ENCODE measurements at places on chromosomes 7 and 10. TPM values are rescaled to one million over a fixed set of nuclear protein-coding genes. Genes with fewer than 3 reads are reported as not detected.

The OR2A1 gene
- 0.19 TPM for total RNA-seq

The EFCAB10 gene
- total RNA-seq = not detected

The ZNF727 gene
- 1.4 TPM for total RNA-seq

The AGR2 gene
- total RNA-seq = not detected

The CYP2C19 gene
- not detected for total RNA-seq

The ZNF107 gene
- total RNA-seq = 1.9 TPM

The ZNF804B gene
- 0.05 TPM for total RNA-seq

The KCNMA1 gene
- 2.0 TPM for total RNA-seq
